CD8-positive, alpha-beta memory T cell (primary cell): ENCODE measurements at places on chromosomes 3 and 15.
A peak's percentile ranks its signal among the peaks of the same experiment; 100 is the strongest.

DNA sequence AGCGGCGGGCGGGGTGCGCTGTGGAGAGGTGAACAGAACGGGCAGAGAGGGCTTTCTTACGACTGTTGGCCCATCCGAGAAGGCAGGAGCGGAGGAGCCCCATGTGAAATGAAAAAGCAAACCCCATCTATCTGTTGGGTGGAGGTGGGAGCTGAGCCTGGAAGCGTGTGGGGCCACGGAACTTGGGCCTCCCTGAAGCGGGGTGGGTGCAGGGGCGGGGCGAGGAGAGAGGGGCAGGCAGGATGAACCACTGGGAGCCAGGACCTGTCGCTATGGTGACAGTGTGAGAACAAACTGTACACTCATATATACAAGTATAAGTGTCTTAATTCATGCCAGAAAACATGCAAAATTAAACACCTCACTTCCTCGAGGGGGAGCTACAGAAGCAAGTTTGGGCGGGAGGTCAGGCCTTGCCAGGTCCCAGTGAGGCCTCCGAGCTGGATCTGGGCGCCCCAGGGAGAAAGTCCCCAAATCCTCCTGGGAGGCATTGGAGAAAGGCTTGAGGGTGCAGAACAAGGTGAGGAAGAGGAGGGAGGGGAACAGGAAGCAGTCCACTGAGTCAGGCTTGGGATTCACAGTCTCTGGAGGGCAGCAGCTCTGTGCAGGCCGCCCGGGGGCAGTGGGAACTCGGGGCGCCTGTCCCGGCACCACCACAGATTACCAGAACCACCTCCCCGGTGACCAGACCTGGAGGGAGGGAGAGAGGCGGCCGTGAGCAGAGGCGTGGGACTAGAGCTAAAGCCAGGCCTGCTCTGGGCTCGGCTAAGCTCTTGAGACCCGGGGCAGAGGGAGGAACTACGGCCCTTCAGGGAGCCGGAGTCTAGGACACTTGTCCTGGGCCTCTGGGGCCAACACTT is 34.8 kb downstream of the RBPMS2 start:
- no peak for DNase-seq

GRCh38 chr15:25242166-25242879 is 196.5 kb downstream of the UBE3A start:
- no peak for DNase-seq

- DNase-seq: no peak
These were observed 181.4 kb upstream of the UBE2E1 start for GRCh38 chr3:23624305-23624704.

DNA sequence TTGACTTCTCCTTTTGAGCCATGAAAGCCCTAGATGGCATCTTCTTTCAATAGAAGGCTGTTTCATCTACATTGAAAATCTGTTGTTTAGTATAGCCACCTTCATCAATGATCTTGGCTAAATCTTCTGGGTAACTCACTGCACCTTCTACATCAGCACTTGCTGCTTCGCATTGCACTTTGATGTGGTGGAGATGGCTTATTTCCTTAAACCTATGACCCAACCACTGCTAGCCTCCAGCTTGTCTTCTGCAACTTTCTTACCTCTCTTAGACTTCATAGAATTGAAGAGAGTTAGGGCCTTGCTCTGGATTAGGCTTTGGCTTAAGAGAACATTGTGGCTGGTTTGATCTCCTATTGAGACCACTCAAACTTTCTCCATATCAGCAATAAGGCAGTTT is 189.8 kb downstream of the PLCL2 start:
- DNase-seq: peak; percentile 35

- no peak for DNase-seq
These were observed 127.6 kb upstream of the LPP start for GRCh38 chr3:188026191-188026968.

- no peak for DNase-seq
These were observed 82.0 kb downstream of the CHCHD4 start for GRCh38 chr3:14042680-14043079.

DNA sequence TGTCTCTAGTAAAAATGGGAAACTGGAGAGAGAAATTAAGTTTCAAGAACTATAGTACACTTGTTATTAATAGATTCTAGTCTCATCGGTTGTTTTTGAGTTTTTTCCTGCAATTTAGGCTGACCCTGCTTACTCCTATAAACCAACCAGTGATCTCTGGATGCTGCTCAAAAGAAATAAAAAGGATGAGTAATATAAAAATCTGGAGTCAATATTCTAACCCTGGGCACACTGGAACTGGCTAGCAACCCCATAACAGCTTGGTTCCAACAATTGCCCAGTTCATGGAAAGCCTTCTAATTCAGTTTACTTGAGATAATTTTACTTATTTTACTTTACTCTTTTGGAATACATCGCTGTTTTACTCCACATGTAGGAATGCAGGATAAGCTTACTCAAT is 211.6 kb downstream of the GBE1 start:
- DNase-seq: no peak
